ENCODE measurements at places on chromosomes 6 and 20.

- DNase-seq: peak; percentile 63
Observed at GRCh38 chr6:30213957-30214656, 901 bp upstream of the TRIM26 start.

GRCh38 chr20:13283869-13284829 is 63.1 kb downstream of the ISM1 start:
- DNase-seq: no peak

DNA sequence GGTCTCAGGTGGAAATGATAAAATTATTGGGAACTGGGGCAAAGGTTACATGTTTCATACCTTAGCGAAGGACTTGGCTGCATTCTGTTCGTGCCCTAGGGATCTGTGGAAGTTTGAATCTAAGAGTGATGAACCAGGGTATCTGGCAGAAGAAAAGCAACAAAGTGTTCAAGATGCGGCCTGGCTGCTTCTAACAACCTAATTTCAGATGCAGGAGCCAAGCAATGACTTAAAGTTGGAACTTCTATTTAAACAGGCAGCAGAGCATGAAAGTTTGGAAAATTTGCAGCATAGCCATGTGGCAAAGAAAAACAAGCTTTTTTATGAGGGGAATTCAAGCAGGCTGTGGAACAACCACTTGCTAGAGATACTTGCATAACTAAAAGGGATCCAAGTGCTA is 73.5 kb downstream of the CD24 start:
- no peak for DNase-seq

DNA sequence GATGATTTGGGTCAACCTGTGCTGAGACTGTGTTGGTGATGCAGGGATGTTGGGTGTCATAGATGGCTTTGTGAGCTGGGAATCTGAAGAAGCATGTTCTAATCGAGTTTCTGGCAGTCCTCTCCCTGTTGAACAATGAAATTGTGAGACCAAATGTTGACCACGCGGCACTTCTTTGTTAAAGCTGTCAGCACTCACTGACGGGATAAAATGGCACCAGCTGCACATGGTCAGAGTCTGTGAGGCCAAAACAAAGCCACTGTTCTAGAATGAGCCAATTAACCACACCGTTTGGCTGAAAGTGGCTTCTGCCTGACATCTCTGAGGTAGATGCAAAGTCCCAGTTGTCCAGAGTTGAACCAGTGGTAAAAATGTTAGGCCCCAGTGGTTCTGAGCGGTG is 562.2 kb downstream of the KIF16B start:
- DNase-seq: no peak

- DNase-seq: no peak
Observed at GRCh38 chr20:63738687-63739129, 868 bp upstream of the SLC2A4RG start.

DNA sequence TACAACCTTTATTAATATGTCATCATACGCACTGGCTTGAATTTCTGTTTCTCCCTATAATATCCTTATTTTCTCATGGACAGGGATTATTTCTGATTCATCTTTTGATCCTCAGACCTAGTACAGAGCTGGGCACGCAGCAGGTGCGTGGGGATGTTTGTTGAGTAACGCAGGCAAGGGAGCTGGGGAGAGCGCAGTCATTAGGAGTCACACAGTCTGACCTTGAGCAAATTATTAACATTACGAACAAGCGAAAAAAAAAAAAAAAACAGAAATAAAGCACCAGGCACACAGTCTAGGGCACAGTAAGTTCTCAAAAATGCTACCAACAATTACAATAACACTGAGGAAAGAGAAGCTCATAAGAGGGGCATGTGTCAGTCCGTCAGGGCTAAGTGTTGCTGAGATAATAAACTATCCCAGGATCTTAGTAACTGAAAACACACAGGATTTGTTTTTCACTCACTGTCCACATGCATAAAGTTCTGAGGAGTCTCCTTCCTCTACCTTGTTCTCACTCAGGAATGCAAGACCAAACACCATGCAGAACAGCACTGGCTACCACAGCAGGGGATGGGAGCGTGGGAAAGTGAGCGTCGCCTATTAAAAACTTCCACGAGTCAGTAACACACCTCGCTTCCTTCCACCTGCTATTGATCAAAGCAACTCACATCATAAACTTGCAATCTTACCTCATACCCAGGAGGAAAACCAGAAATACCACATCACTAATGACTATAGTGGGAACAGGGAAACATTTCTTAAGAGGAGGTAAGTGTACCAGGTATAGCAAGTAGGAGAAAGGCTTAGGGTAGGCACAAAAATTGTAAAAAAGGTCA is 56.9 kb downstream of the PDE10A start:
- no peak for DNase-seq

- no peak for DNase-seq
Observed at GRCh38 chr6:119012521-119012920, 65.9 kb downstream of the FAM184A start.

- DNase-seq: no peak
Observed at GRCh38 chr6:154356113-154356512, 490 bp downstream of the IPCEF1 start.

- DNase-seq: no peak
Observed at GRCh38 chr20:48282591-48283228, 497.4 kb upstream of the SULF2 start.
